ENCODE measurements at places on chromosomes 16 and 17. TPM values are rescaled to one million over a fixed set of nuclear protein-coding genes. Genes with fewer than 3 reads are reported as not detected.

- H3K36me3 ChIP-seq, result no peaks in the 10 kb centered on the region
- no peak overlapping the region for H3K27ac ChIP-seq
- H3K27me3 ChIP-seq, result no peaks in the 10 kb centered on the region
Observed at GRCh38 chr17:48598736-48599135, 5.2 kb upstream of the HOXB5 start.

Gene NGFR
- polyA plus RNA-seq, result 0.75 TPM

DNA sequence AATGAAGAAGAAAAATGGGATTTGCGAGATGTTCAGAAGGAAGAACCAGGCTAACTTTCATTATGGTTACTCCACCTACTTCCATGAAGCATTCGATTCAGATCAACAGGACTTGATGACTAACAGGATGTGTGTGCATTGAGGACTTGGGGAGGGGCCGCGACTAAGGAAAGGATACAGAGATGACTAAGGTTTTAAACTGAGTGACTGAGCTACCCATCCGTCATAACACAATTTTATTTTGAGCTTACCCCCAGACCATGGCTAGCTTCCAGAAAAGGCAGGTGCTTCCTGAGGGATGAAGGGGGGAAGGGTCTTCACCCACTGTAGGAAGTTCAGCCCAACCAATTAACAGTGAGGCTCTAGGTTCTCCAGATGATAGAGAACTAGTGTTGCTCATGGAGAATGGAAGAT, 2.5 kb upstream of the CDYL2 start:
- no peaks in the 10 kb centered on the region for H3K27me3 ChIP-seq
- no peak overlapping the region for H3K4me3 ChIP-seq
- H3K27ac ChIP-seq, result no peak overlapping the region
- H3K36me3 ChIP-seq, result no peaks in the 10 kb centered on the region
- no peak for DNase-seq

Gene ASGR2
- not detected for polyA plus RNA-seq

Gene ASIC2
- not detected for polyA plus RNA-seq

GRCh38 chr16:11161974-11162373, 94.0 kb downstream of the SOCS1 start:
- H3K4me1 ChIP-seq, result peaks cover 11% of the 10 kb centered on the region
- H3K27ac ChIP-seq, result peak overlapping the region; percentile 97
- no peaks in the 10 kb centered on the region for H3K36me3 ChIP-seq
- no peaks in the 10 kb centered on the region for H3K27me3 ChIP-seq
- H3K4me3 ChIP-seq, result no peak overlapping the region

- H3K4me1 ChIP-seq, result no peaks in the 10 kb centered on the region
- DNase-seq, result peak; percentile 50
- H3K27me3 ChIP-seq, result no peaks in the 10 kb centered on the region
- no peaks in the 10 kb centered on the region for H3K36me3 ChIP-seq
- H3K27ac ChIP-seq, result no peak overlapping the region
- no peak overlapping the region for H3K4me3 ChIP-seq
Observed at GRCh38 chr17:63140255-63140654, 174.2 kb downstream of the TANC2 start.

Gene SLC12A3
- polyA plus RNA-seq, result not detected

- no peaks in the 10 kb centered on the region for H3K27me3 ChIP-seq
- no peak overlapping the region for H3K4me3 ChIP-seq
- no peaks in the 10 kb centered on the region for H3K36me3 ChIP-seq
- no peak overlapping the region for H3K27ac ChIP-seq
- DNase-seq, result no peak
Observed at GRCh38 chr16:5604770-5605169, 507.2 kb upstream of the EEF2KMT start.

DNA sequence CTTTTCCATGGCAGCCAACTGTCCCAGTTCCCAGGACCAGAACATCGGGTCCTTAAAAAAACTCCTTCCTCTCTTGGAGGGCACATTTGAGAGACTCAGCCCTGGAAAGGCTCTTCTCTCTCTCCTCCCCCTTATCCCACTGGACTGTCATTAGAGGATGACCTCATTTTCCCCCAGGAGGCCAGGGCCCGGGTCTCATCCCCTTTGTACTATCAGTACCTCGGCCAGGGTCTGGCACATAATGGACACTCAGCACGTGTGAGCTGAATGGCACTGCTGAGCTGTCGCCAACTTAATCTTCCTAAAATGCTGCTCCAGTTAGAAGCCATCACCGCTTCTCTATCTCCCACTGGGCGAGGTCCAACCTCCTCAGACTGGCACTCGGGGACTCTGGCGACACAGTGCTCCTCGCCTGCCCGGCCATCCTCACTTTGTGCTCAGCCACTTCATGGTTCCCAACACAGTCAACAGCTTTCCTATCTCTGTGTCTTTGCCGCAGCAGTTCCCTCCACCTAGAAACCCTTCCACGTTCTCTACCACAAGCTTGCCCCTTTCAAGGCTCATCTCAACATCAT, 3.6 kb upstream of the RHBDL3 start:
- H3K4me1 ChIP-seq, result no peaks in the 10 kb centered on the region
- DNase-seq, result no peak
- H3K4me3 ChIP-seq, result no peak overlapping the region
- H3K27me3 ChIP-seq, result no peaks in the 10 kb centered on the region
- H3K36me3 ChIP-seq, result no peaks in the 10 kb centered on the region

DNA sequence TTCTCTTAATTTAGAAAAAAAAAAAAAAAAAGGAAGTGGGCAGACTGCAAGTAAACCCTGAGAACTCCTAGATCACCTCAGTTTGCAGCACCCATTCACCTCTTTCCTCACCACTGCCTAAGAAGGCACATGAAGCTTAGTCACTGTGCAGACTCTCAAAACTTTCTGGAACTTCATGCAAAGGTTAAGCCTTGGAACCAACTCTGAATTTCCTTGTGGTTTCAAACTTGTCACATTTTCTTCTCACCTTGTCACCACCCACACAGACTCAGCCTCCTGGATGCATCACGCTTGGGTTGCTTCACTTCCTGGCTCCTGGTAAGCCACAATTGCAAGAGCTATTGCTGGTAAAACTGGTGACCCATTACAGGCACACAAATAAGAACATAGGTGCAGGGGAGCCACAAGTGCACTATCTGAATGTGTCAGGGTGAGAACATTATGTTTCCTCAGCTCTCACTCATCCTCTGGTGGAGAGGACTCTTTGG, 15.0 kb upstream of the CPD start:
- no peaks in the 10 kb centered on the region for H3K27me3 ChIP-seq
- no peak overlapping the region for H3K27ac ChIP-seq
- DNase-seq, result no peak
- no peak overlapping the region for H3K4me3 ChIP-seq
- H3K36me3 ChIP-seq, result no peaks in the 10 kb centered on the region
- H3K4me1 ChIP-seq, result no peaks in the 10 kb centered on the region

Gene PMM2
- 20.3 TPM for polyA plus RNA-seq

GRCh38 chr17:17050346-17051345, 8.4 kb downstream of the MPRIP start:
- no peaks in the 10 kb centered on the region for H3K36me3 ChIP-seq
- H3K4me1 ChIP-seq, result peaks cover 5% of the 10 kb centered on the region
- no peak overlapping the region for H3K27ac ChIP-seq
- DNase-seq, result peak; percentile 67
- no peaks in the 10 kb centered on the region for H3K27me3 ChIP-seq
- H3K4me3 ChIP-seq, result no peak overlapping the region

DNA sequence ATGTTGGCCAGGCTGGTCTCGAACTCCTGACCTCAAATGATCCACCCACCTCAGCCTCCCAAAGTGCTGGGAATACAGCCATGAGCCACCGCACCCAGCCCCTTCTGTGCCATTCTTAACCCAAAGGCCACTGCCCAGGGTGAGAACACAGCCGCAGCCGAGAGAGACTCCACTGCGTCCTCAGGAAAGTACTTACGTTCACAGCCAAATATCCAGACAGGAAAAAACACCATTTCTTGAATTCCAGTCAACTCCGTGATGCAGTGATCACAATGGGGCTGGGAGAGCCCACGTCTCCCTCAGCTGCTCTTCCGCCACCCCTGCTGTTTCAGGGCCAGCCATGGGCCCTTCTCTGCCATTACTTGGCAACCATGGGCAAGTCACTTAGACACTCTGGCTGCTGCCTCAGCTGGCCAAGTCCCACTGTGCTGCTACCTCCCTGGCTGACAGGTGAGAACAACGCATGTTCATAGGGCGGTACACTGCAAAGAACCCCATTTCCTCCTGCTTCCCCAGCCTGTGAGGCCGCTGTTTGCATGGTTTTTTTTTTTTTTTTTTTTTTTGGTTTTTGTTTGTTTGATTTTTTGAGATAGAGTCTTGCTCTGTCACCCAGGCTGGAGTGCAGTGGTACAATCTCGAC, 4.3 kb downstream of the CDIP1 start:
- no peak overlapping the region for H3K4me3 ChIP-seq
- H3K27me3 ChIP-seq, result no peaks in the 10 kb centered on the region
- DNase-seq, result no peak
- no peaks in the 10 kb centered on the region for H3K36me3 ChIP-seq
- peak overlapping the region; percentile 13 for H3K27ac ChIP-seq
- H3K4me1 ChIP-seq, result no peaks in the 10 kb centered on the region

Gene SPATA32
- not detected for polyA plus RNA-seq

Gene MT3
- polyA plus RNA-seq, result not detected

Gene KRTAP4-1
- polyA plus RNA-seq, result not detected

Gene SOCS7
- polyA plus RNA-seq, result 5.3 TPM

- H3K36me3 ChIP-seq, result no peaks in the 10 kb centered on the region
- no peaks in the 10 kb centered on the region for H3K27me3 ChIP-seq
Observed at GRCh38 chr16:67877064-67877463, 4.2 kb downstream of the EDC4 start.

Gene BEAN1
- polyA plus RNA-seq, result 0.13 TPM

DNA sequence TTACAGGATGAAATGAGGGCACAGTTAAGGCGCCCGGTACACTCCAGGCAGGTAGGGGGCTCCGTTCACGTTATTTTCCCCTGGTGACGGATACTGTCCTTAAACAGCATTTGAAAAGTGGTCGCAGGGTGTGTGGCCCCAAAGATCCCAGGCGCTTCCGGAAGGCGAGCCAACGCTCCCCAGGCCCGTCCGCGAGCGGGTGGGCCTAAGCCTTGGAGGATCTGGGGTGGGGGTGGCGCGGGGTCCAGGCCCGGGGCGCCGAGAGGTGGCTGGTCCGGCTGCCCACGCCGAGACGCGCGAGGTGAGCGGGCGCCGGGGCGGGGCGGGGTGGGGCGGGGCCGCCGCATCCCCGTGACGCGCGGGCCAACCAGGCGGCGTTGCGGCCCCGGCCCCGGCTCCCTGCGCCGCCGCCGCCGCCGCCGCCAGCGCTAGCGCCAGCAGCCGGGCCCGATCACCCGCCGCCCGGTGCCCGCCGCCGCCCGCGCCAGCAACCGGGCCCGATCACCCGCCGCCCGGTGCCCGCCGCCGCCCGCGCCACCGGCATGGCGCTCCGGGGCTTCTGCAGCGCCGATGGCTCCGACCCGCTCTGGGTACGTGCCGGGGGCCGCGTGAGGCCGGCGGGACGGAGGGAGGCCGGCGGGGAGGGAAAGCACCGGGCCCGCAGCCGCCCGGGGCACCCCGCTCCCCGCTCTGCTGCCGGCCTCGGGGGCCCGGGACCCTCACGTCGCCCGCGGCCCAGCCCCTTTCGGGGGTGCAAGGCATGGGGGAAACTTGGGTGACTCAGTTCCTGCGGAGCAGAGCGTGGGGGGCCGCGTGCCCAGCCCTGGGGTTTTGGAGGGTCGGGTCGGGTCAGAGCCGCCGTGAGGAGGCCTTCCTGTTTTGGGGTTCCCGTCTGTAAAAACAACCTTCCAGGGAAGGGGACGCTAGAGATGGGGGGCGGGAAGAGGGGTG, at the start of gene ABCC1:
Gene ABCC1, plus strand, starts transcription at position 407 of the 951 bp plus-strand sequence. Its CDS starts 136 bp downstream, at position 543.
- H3K4me3 ChIP-seq, result peak within 1 kb of the TSS; percentile 98
- H3K36me3 ChIP-seq, result no peaks in the 10 kb centered on the region
- peak; percentile 81 for DNase-seq
- H3K27ac ChIP-seq, result peak within 1 kb of the TSS; percentile 56
- peaks cover 6% of the 10 kb centered on the region for H3K4me1 ChIP-seq
- no peaks in the 10 kb centered on the region for H3K27me3 ChIP-seq

- H3K4me3 ChIP-seq, result no peak overlapping the region
- no peak for DNase-seq
- no peaks in the 10 kb centered on the region for H3K36me3 ChIP-seq
- H3K27me3 ChIP-seq, result no peaks in the 10 kb centered on the region
Observed at GRCh38 chr17:73284354-73284753, 22.7 kb upstream of the CPSF4L start.

Gene TBL3
- 14.9 TPM for polyA plus RNA-seq

DNA sequence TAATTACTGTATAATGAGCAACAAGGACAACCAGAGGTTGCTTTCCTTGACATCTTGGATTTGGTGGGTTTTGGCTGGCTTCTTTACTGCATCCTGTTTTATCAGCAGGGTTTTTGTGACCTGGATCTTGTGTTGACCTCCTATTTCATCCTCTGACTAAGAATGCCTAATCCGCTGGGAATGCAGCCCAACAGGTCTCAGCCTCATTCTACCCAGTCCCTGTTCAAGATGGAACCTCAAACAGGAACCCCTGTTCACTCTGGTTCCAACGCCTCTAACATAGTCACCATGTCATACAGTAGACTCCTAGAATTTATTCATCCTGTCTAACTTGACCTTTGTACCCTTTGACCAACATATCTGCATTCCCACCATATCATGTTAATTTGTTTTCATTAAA, 183.8 kb upstream of the SOX9 start:
- H3K36me3 ChIP-seq, result no peaks in the 10 kb centered on the region
- no peak for DNase-seq
- H3K4me1 ChIP-seq, result no peaks in the 10 kb centered on the region

Gene MT1M
- polyA plus RNA-seq, result 40.1 TPM

Gene AOC2
- 0.38 TPM for polyA plus RNA-seq

Gene MTHFSD
- 13.2 TPM for polyA plus RNA-seq

Gene CES1
- 35.2 TPM for polyA plus RNA-seq

- no peaks in the 10 kb centered on the region for H3K36me3 ChIP-seq
- no peaks in the 10 kb centered on the region for H3K27me3 ChIP-seq
- DNase-seq, result no peak
- H3K4me1 ChIP-seq, result peaks cover 10% of the 10 kb centered on the region
Observed at GRCh38 chr16:58125041-58125440, 4.1 kb downstream of the CFAP20 start.

GRCh38 chr16:1543085-1543896, 9.8 kb downstream of the TMEM204 start:
- H3K4me3 ChIP-seq, result no peak overlapping the region
- no peaks in the 10 kb centered on the region for H3K27me3 ChIP-seq
- peak overlapping the region; percentile 23 for H3K27ac ChIP-seq
- H3K4me1 ChIP-seq, result peaks cover 2% of the 10 kb centered on the region

Gene MYH1
- polyA plus RNA-seq, result 0.10 TPM

- no peak overlapping the region for H3K4me3 ChIP-seq
- no peaks in the 10 kb centered on the region for H3K36me3 ChIP-seq
- no peaks in the 10 kb centered on the region for H3K27me3 ChIP-seq
Observed at GRCh38 chr17:56658648-56659047, 65.1 kb downstream of the NOG start.

All from aorta (tissue), 5 donors.